ENCODE measurements at places on chromosomes 12 and 14. TPM values are rescaled to one million over a fixed set of nuclear protein-coding genes. Genes with fewer than 3 reads are reported as not detected.

The BEGAIN gene
- total RNA-seq, result not detected

The NKX2-1 gene
- total RNA-seq, result not detected

The PPTC7 gene
- 15.5 TPM for total RNA-seq

The NPFF gene
- not detected for total RNA-seq

The M6PR gene
- total RNA-seq, result 221 TPM

The BBS10 gene
- 7.4 TPM for total RNA-seq

The ZBTB1 gene
- 60.9 TPM for total RNA-seq

The LPCAT3 gene
- 10.6 TPM for total RNA-seq

The MMP17 gene
- total RNA-seq, result 5.1 TPM

The PLEKHD1 gene
- 0.06 TPM for total RNA-seq

The MYO1H gene
- not detected for total RNA-seq

The APPL2 gene
- 10.7 TPM for total RNA-seq

The NRL gene
- 0.82 TPM for total RNA-seq

Data from bladder microvascular endothelial cell (primary cell).